Smooth muscle cell of the coronary artery (primary cell): ENCODE measurements at places on chromosomes 3 and 15. TPM values are rescaled to one million over a fixed set of nuclear protein-coding genes. Genes with fewer than 3 reads are reported as not detected.

Gene SERPINI2
- total RNA-seq = not detected in 2 replicates

Gene ACOX2
- 17.2 and 23.4 TPM in 2 replicates for total RNA-seq

Gene SLCO2A1
- total RNA-seq = under 0.01 TPM in 1 of 2 replicates, not detected in the other

Gene LRRC34
- total RNA-seq = 1.2 and 2.0 TPM in 2 replicates
